ENCODE measurements at places on chromosomes 5 and 9.

- no peak for DNase-seq
These were observed 454.4 kb upstream of the TRPC7 start for GRCh38 chr5:136819526-136820302.

DNA sequence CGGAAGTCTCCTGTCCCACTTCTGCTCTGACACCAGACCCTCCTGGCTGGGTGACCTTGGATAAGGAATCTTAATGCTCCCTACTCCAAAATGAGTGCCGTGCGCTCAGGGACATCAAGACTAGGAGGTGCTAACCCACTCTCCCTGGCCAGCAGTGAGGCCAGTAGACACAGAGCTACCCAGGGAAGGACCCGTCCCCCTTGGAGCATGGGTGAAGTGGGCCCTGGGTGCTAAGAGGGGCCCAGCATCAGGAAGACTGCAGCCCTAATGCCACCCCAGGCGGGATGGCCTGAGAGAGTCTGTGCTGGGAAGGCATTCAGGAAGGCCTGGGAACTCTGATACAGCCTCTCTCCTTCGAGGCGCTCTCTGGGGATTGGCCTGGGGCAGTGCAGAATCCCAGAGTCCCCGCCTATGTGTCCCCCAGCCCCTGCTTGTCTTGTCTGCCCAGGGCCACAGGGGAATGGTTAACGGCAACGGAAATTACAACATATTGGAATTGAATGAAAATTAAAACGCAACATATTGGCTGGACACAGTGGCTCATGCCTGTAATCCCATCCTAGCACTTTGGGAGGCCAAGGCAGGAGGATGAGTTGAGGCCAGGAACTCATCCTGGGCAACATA lies 29.7 kb upstream of the RNU6ATAC start:
- no peak for DNase-seq

- no peak for DNase-seq
These were observed 14.0 kb upstream of the CREBRF start for GRCh38 chr5:173041881-173042762.

- no peak for DNase-seq
These were observed 9.3 kb upstream of the SMAD5 start for GRCh38 chr5:136123236-136123768.

GRCh38 chr5:14503681-14504331 lies 77.8 kb upstream of the OTULINL start:
- no peak for DNase-seq

- no peak for DNase-seq
These were observed 63.6 kb downstream of the ARHGAP26 start for GRCh38 chr5:142833517-142834449.

- DNase-seq, result no peak
These were observed 25.4 kb downstream of the DAB2 start for GRCh38 chr5:39399135-39400036.

DNA sequence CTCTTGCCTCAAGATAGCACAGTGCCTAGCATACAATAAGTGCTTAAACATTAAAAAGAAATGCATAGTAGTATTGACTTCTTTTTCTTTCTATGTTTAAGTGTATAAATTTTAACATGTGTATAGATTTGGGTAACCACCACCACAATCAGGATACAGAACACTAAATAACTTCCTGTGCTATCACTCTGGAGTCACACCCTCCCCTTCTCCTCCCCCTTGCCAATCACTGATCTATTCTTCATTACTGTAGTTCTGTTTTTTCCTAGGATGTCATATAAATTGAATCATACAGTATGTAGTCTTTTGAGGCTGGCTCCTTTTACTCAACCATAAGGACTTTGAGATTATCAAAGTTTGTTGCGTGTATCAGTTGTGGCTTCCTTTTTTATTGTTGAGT lies 68.5 kb downstream of the OSTF1 start:
- DNase-seq, result no peak

GRCh38 chr5:181235689-181236366 lies 7.9 kb downstream of the RACK1 start:
- no peak for DNase-seq

DNA sequence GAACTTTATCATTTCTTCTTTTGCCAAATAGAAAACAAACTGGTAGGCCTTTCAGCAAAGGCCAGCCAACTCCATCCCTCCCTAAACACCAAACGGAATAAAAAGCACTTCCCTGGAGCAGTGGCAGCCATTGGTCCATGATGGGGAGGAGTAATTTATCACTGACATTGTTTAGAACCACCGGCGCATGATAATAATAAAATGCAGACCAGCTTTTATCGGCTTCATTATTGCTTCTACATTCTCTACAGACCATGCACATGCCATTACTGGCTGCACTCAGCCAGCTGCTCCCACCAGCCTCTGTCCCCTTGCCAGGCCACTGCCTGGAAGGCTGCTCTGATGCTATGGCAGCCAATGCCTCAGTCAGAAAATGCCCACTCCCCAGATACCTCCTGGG lies 45.9 kb downstream of the ABCA1 start:
- DNase-seq, result no peak

DNA sequence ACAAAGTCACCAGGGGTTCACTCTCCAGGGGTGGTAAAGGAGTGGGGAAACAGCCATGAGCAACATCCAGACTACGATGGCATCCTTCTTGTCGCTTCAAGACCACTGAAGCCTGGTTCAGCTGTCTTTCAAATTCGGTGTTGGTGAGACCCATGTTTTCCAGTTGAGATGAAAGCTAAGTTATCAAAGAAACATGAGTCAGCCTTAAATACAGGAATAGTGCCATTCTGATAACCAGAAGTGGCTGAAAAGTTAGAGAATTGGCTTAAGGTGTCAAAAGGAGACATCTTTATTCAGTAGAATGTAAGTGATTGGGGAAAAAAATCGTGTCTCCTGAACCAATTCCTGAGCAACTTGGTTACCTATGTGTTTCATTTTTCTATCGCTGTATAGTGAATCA lies 7.0 kb upstream of the CARD19 start:
- no peak for DNase-seq

DNA sequence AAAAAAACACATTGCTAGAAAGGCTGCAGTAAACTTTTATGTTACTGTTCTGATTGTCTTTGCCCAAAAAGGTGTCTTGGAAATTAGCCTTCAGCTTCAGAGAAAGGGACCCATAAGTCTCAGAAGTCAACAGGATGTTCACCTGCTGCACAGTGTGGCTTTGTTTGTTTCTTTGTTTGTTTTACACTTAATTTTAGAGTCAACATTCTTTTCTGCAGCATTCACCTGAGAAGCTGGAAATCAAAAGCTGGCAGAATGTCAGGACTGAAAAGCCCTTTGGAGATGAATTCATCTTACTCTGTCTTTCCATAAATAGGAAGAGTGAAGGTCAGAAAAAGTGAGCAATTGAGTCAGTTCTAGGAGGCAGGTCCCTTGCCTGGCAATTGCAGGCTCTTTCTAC lies 170.0 kb downstream of the PAPPA start:
- no peak for DNase-seq

GRCh38 chr9:113886026-113886369 lies 9.9 kb downstream of the ZNF618 start:
- no peak for DNase-seq

DNA sequence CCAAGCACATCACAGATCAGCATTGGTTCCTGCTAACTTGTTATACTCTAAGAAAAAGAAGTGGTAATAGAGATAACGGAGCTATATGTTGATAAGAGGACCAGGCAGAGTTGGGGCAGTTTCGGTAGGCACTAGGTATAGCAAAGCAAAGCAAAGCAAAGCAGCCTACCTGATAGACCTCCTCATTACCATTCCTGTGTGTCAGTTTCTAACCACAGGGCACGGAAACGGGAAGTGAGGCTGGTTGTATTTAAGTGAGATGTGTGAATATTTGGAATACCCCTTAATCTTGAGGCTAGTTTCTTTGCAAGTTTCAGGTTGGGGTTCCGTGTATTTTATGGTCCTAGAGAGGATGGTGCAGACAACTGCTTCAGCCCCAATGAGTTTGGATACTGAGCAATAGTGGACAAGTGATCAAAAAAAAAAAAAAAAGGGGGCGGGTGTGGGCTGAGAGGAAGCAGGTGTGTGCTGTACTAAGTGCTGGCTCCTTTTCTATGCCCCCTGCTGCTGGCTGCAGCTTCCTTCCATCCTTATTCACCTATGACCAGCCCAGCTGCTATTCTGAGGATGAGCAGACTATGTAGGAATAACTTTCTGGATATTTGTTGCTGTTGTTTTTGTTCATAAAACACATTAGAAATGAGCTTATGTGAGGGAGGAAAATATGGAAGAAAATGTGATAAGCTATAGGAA lies 183.3 kb downstream of the SH3GL2 start:
- DNase-seq, result no peak

DNA sequence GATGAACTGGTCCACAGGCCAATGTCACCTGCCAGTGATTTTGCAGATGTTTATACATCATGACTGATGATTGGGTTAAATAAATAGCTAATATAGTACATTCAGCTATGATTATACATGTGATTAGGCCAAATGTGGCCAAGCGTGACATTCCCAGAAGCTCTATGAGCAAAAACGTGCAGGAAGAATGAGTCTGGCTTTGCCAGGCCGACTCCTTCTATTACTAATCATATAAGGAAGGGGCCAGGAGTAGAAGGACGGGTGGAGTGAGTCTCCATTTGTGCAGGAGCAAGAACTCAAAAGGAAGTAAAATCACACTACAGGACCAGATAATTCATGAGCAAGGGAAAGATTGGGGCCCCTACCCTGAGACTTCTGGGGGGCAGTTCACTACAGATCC lies 178.2 kb downstream of the ROR2 start:
- DNase-seq, result no peak

DNA sequence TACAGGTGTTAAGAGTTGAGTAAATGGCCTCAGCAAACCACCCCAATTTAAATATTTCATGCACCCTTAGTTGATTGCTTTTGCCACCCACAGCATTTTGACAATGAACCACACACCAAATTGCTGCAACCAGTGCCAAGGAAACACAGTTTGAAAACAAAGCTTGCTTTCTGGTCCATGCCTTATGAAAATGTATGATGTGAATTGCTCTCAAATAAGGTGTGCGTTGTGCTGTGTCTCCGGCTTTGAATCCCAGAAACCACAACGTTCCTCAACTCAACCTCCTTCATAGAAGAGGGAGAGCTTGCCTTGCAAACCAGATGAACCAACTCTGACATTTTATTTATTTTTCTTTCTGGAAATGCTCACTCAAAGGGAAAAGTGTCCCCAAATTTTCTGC lies 762.7 kb downstream of the TLE1 start:
- DNase-seq, result no peak

DNA sequence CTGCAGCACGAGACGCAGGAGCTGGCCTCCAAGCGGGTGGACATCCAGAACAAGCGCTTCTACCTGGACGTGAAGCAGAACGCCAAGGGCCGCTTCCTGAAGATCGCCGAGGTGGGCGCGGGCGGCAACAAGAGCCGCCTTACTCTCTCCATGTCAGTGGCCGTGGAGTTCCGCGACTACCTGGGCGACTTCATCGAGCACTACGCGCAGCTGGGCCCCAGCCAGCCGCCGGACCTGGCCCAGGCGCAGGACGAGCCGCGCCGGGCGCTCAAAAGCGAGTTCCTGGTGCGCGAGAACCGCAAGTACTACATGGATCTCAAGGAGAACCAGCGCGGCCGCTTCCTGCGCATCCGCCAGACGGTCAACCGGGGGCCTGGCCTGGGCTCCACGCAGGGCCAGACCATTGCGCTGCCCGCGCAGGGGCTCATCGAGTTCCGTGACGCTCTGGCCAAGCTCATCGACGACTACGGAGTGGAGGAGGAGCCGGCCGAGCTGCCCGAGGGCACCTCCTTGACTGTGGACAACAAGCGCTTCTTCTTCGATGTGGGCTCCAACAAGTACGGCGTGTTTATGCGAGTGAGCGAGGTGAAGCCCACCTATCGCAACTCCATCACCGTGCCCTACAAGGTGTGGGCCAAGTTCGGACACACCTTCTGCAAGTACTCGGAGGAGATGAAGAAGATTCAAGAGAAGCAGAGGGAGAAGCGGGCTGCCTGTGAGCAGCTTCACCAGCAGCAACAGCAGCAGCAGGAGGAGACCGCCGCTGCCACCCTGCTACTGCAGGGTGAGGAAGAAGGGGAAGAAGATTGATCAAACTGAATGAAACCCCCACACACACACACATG lies 654 bp downstream of the PURA start:
- no peak for DNase-seq

DNA sequence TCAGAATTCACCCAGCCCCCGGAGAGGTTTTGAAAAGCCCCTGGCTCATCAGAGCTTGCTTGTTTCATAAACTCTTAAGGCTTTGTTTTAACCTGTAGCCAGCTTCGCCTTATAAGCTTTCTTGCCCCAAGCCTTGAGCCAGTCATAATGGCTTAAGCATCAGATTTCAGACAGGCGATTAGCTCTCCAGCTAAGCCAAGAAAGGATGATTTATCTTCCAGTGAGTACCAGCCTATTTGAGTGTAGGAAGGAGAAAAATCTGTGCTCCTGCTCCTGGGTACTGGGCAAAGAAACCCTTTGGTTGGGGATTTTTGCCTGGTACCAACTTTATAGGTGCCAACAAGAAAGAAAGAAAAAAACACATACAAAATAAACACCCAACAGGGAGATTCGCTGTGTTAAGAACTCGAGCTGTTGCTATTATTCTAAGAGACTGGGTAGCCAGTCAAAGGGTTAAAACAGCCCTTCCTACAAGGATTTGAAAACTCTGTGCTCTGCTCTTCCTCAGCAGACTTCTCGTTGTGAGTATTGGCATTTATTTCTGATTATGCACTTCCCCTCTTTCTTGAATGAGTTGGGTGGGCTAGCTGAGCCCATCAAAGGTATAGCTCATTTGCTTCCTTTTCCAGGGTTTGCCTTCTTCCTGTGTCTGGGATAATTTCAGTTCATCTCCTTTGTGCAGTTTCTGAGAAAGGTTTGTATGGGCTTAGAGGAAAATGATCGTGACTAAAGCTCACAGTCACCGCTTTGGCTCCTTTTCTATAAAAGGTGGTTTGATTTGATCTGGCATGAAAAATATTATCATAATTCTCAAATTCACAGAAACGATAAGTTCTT lies 157.2 kb upstream of the DMRT1 start:
- no peak for DNase-seq

GRCh38 chr5:164361986-164362385 lies 856.6 kb downstream of the MAT2B start:
- no peak for DNase-seq

DNA sequence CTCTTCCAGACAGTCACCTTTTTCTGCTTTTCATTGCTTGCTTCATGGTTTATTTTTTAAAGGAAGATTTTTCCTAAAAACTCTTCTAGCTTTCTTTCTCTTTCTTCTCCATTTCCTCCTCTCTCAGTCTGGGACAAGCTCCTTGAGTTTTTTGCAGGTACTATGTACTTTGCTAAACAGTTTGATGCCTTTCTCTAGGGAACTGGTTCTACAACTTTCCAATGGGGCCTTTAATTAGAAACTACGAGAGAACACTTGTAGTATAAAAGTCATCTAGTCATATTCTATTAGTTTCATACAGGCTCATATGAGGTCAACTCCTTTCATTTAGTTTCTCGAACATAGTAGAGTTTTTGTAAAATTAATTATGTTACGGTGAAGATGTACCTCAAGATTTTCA lies 189.6 kb downstream of the DOCK8 start:
- DNase-seq, result no peak

- no peak for DNase-seq
These were observed 19.0 kb upstream of the TCOF1 start for GRCh38 chr5:150338546-150338945.

- no peak for DNase-seq
These were observed 27.8 kb downstream of the DPYSL3 start for GRCh38 chr5:147481874-147482705.

- DNase-seq, result no peak
These were observed 2.4 kb upstream of the RXRA start for GRCh38 chr9:134323741-134324358.

GRCh38 chr5:142866563-142867275 lies 96.5 kb downstream of the ARHGAP26 start:
- DNase-seq, result no peak

GRCh38 chr5:82364497-82364896 lies 86.3 kb upstream of the RPS23 start:
- DNase-seq, result no peak

Data from NCI-H2081 treated with DMSO at 0.1 percent for 48 hours (cell line).